ENCODE measurements at places on chromosomes 16 and 17. TPM values are rescaled to one million over a fixed set of nuclear protein-coding genes. Genes with fewer than 3 reads are reported as not detected.

GRCh38 chr17:51135956-51136355, 15.3 kb upstream of the SPAG9 start:
- no peak for DNase-seq

DNA sequence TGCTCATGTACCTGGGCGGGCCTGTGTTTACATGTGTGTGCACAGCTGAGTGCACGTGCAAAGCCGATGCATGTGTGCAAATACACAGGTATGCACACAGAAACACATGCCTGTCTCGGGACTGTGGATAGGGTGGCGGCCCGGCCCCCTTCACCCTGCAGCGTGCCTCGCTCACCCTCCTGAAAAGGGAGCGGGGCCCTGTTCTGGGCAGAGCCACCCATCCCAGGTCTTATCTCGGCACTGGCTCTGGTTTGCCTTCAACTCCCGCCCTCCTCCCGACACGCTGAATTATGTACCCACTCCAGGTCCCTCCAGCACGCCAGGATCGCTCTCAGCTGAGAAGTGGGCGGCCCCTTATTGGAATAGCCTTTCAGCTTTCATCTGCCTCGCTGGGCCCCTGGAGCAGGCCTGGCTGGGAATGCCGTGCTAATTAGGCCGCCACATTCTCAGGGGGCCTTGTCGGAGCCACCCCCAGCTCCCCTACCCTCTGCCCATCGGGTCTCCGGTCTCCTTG, 77.8 kb downstream of the RTN4RL1 start:
- no peak for DNase-seq

- DNase-seq = no peak
Observed at GRCh38 chr16:9906218-9906617, 276.0 kb downstream of the GRIN2A start.

- no peak for DNase-seq
Observed at GRCh38 chr16:7449306-7449705, 116.7 kb downstream of the RBFOX1 start.

DNA sequence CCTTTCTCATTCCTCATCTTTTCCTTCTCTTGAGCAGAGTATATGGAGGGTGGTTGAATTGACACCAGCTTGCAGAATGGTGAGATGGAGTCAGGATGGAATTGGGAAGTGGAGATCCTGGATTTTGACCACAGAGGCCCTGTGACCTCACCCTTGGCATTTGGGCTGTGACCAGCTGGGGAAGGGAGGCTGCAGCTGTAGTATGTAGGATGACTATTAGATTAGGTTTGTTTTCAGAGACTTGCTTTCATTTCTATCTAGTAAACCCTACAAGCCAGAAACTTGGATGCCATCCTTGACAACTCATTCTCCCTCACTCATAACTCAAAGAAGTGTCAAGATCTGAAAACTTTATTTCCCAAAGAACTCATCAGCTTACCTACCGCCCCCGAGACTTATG, 5.9 kb downstream of the GNGT2 start:
- no peak for DNase-seq

The TBC1D3B gene
- total RNA-seq = 1.3 TPM
